Fibroblast of skin of scalp (primary cell): ENCODE measurements at places on chromosomes 1 and 21.

DNA sequence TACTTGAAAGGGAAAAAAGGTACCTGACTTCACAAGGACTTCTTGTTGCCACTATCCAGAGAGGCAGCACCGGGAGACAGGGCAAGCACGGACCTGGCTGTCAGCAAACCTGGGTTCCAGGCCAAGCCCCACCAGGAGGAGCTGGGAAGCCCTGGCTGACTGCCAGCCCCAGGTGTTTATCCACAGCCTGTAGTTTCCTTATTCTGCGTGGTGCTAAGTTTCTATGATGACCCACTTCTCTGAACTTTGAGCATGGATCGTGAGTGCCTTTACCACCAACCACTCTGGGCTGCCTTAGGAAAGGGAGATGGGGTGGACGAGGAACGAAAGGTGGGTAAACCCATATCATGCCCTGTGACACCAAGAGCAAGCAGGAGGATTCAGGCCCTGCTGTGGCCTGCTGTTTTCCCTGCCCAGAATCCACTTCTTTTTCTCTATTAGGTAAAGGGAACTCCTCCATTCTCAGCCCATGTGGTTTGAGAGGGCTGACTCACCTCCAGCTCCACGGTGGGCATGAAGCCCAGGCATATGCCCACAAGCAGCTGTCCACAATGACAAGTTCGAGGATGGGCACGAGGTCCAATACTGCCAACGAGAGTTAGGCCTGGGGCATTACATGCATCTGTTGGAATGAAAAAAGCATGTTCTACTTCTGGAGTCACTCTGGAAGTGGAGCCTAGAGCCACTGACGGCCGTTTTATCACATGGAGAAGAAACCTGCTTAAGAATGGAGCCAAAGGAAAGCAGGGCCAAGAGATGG is 20.3 kb downstream of the TSPAN2 start:
- peak; percentile 20 for DNase-seq

GRCh38 chr1:248696774-248697173 is 5.8 kb downstream of the OR14I1 start:
- no peak for DNase-seq

- DNase-seq: peak; percentile 93
These were observed 42.9 kb downstream of the EPHB2 start for GRCh38 chr1:22753481-22753971.

- DNase-seq: no peak
These were observed 34.5 kb downstream of the EPHA10 start for GRCh38 chr1:37730376-37730775.

GRCh38 chr1:198417039-198417438 is 123.4 kb downstream of the ATP6V1G3 start:
- no peak for DNase-seq

GRCh38 chr1:247998811-247999210 is 14.6 kb upstream of the OR2L5 start:
- no peak for DNase-seq

GRCh38 chr1:70355111-70355407 is 537 bp upstream of the ANKRD13C start:
- DNase-seq: no peak
